ENCODE measurements at places on chromosomes 11 and 22.

GRCh38 chr11:11843211-11843621, 1.4 kb downstream of the USP47 start:
- H3K4me1 ChIP-seq: peaks cover 6% of the 10 kb centered on the region
- peaks cover 10% of the 10 kb centered on the region for H3K27me3 ChIP-seq
- no peak for DNase-seq
- H3K4me3 ChIP-seq: no peak overlapping the region
- H3K36me3 ChIP-seq: no peaks in the 10 kb centered on the region
- H3K27ac ChIP-seq: no peak overlapping the region

DNA sequence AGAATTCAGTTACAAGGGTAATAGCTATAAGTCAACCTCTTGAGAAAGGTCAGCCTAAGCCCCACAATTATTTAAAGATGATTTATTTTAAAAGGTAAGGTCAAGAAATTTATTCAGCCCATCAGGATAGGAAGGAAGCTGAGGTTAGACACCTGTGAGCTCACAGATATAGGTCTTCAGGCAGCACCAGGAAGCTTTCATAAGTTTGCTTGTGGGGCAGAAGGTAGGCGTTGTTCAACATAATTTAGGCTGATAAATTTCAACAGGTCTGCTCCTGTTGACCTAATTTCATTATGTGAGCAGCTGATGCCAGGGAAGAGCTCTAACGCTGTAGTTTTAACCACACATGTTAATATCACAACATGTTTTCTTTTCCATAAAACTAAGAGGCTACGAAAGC, 118.1 kb upstream of the APOA1 start:
- H3K27me3 ChIP-seq: no peaks in the 10 kb centered on the region
- H3K4me1 ChIP-seq: peaks cover 59% of the 10 kb centered on the region
- peak overlapping the region; percentile 92 for H3K27ac ChIP-seq

DNA sequence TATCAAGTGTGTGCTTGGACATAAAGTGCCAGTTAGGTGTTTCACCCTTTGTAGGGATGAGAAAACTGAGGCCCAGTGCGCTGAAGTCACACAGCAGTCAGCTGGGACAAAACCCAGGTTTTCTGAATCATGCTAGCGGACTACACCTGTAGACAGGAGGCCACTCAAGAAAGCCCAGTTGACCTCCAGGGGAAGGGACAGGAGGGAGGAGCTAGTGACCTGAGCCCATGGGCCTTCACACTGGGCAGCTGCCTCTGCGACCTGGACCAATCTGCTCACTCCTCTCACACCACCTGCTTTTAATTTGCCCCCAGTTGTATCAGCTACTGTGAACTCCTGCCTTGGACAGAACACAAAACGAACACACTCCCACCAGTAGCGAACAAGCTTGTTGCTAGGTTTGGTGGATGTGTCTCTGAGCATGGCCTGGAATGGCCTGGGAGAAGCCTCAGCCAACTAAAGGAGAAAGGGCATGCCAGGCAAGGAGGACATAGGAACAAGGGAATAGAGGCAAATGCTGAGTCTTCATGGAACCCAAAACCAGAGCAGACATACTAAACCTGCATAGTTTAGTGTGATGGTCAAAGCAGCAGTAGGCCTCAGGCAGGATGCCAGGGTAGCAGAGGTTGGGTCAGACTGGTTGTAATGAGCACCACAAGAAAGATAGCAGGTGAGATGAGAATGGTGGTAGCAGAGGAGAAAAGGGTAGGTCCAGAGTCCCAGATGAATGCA, 7.2 kb downstream of the LMO1 start:
- H3K4me1 ChIP-seq: no peaks in the 10 kb centered on the region
- no peak for DNase-seq
- no peak overlapping the region for H3K4me3 ChIP-seq

GRCh38 chr11:60018058-60018457, 1.1 kb downstream of the OOSP4B start:
- no peaks in the 10 kb centered on the region for H3K4me1 ChIP-seq
- no peaks in the 10 kb centered on the region for H3K36me3 ChIP-seq
- H3K27ac ChIP-seq: no peak overlapping the region
- H3K4me3 ChIP-seq: no peak overlapping the region

GRCh38 chr11:64920124-64920523, 3.1 kb upstream of the ATG2A start:
- no peaks in the 10 kb centered on the region for H3K36me3 ChIP-seq
- H3K27ac ChIP-seq: no peak overlapping the region
- H3K27me3 ChIP-seq: peaks cover 16% of the 10 kb centered on the region
- no peak for DNase-seq

GRCh38 chr22:27382947-27383346, 418.6 kb downstream of the MN1 start:
- no peaks in the 10 kb centered on the region for H3K27me3 ChIP-seq
- H3K27ac ChIP-seq: no peak overlapping the region
- no peak overlapping the region for H3K4me3 ChIP-seq
- no peaks in the 10 kb centered on the region for H3K4me1 ChIP-seq
- no peak for DNase-seq
- no peaks in the 10 kb centered on the region for H3K36me3 ChIP-seq

All from immature natural killer cell (primary cell).